Cardiac atrium fibroblast (primary cell): ENCODE measurements at places on chromosomes 1 and 21. TPM values are rescaled to one million over a fixed set of nuclear protein-coding genes. Genes with fewer than 3 reads are reported as not detected.

The SPRR4 gene
- total RNA-seq: not detected in 2 replicates

The CTH gene
- 9.6 and 10.4 TPM in 2 replicates for total RNA-seq

The ERG gene
- total RNA-seq: 1.1 and 7.8 TPM in 2 replicates

The SFN gene
- total RNA-seq: not detected in 2 replicates

The SLC9C2 gene
- 2.7 and 7.8 TPM in 2 replicates for total RNA-seq

The CLCN6 gene
- 5.4 and 7.6 TPM in 2 replicates for total RNA-seq

The CCDC181 gene
- not detected in 2 replicates for total RNA-seq

The GBP3 gene
- total RNA-seq: 16.5 and 20.9 TPM in 2 replicates
